ENCODE measurements at places on chromosomes 7 and 10.
A peak's percentile ranks its signal among the peaks of the same experiment; 100 is the strongest.

DNA sequence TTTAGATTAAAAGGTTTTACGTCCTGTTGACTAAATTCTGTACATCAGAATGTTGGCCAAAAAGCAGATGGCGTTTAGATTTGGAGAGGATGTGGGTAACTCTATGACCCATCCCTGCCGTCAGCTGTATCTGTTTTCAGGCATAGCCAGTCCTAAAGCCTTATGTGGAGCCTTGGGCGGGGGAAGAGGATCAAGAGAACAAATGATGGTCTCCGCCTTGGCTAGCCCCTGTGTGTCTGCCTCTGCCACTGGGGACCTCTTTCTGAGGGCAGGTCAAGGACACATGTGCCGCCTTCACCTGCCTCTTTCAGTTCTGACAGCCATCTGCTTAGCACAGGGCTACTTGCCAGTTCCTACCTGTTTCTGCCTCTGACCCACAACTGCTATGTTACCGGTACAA, 24.1 kb downstream of the PDSS1 start:
- H3K27ac ChIP-seq = peak overlapping the region; percentile 42
- H3K4me3 ChIP-seq = no peak overlapping the region
- H3K27me3 ChIP-seq = no peaks in the 10 kb centered on the region
- DNase-seq = no peak
- peaks cover 11% of the 10 kb centered on the region for H3K4me1 ChIP-seq
- peaks cover 13% of the 10 kb centered on the region for H3K36me3 ChIP-seq

DNA sequence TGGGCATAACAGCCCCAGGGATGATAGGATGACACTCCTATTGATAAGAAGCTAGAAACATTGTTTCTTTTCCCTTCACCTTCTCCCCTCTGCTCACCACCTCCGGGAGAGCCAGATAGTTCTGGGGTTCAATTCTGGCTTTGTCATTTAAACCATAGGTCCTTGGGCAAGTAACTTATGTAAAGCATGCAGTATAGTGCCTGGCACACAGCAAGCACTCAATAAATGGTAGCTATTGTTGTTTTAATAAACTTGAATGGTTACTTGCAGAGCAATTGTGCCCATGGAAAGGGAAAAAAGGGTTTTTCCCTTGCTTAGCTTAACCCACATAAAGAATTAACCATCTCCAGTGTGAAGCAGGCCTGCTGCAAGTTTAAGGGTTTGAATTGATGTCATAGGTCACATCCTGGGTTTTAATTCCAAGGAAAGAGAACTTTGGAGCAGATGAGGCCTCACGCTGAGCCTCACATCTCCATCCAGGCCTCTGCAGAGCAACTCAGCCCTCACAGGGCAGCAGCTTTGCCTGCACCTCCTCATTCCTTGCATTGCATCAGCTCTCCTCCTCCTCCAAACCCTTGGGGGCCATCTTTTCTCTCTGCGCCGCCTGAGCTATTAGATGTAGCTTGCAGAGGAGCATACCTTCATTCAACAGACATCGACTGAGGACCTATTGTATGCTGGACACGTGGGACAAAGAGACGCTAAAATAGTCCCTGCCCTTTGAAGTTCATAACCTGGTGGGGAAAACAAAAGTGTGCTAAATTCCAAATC, 22.9 kb downstream of the ZNF775 start:
- H3K36me3 ChIP-seq = peaks cover 3% of the 10 kb centered on the region
- no peak for DNase-seq
- no peak overlapping the region for H3K27ac ChIP-seq
- H3K27me3 ChIP-seq = no peaks in the 10 kb centered on the region
- H3K4me1 ChIP-seq = peaks cover 30% of the 10 kb centered on the region

- no peaks in the 10 kb centered on the region for H3K36me3 ChIP-seq
- no peak overlapping the region for H3K4me3 ChIP-seq
- DNase-seq = no peak
- H3K4me1 ChIP-seq = no peaks in the 10 kb centered on the region
- H3K27ac ChIP-seq = no peak overlapping the region
Observed at GRCh38 chr7:156499247-156499881, 141.2 kb upstream of the RNF32 start.

- DNase-seq = no peak
- H3K27ac ChIP-seq = no peak overlapping the region
- H3K4me1 ChIP-seq = no peaks in the 10 kb centered on the region
- H3K36me3 ChIP-seq = no peaks in the 10 kb centered on the region
Observed at GRCh38 chr10:49094646-49095045, 20.7 kb downstream of the VSTM4 start.

- H3K4me3 ChIP-seq = no peak overlapping the region
- DNase-seq = no peak
- no peaks in the 10 kb centered on the region for H3K36me3 ChIP-seq
- no peak overlapping the region for H3K27ac ChIP-seq
- no peaks in the 10 kb centered on the region for H3K27me3 ChIP-seq
Observed at GRCh38 chr10:2556883-2557282, 510.5 kb upstream of the PFKP start.

DNA sequence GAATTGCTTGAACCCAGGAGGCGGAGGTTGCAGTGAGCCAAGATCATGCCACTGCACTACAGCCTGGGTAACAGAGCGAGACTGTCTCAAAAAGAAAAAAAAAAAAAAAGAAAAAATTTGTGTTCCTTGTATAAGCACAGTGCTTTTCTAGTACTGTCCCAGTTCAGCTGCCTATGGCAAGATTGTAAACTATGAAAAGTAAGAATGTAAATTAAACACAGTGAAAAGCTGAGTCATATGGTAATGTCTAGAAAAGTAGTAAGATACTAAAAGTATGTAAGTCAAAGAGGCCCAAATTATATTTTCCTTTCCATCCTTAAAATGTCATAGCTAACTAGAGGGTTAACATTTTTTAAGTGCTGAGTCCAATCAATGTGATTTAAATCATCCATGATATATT, 42.8 kb downstream of the RBM20 start:
- no peak for DNase-seq
- H3K36me3 ChIP-seq = no peaks in the 10 kb centered on the region
- H3K27ac ChIP-seq = no peak overlapping the region
- H3K27me3 ChIP-seq = no peaks in the 10 kb centered on the region

GRCh38 chr7:80997841-80998240, 79.0 kb upstream of the SEMA3C start:
- no peak overlapping the region for H3K4me3 ChIP-seq
- no peaks in the 10 kb centered on the region for H3K4me1 ChIP-seq
- no peaks in the 10 kb centered on the region for H3K27me3 ChIP-seq
- no peak for DNase-seq
- no peaks in the 10 kb centered on the region for H3K36me3 ChIP-seq
- no peak overlapping the region for H3K27ac ChIP-seq

GRCh38 chr10:97731346-97732051, 5.4 kb upstream of the ZFYVE27 start:
- H3K4me3 ChIP-seq = no peak overlapping the region
- H3K36me3 ChIP-seq = no peaks in the 10 kb centered on the region
- peak; percentile 53 for DNase-seq
- H3K27me3 ChIP-seq = no peaks in the 10 kb centered on the region

All from CD4-positive, alpha-beta T cell (primary cell).